ENCODE measurements at places on chromosomes 1 and 21.
A peak's percentile ranks its signal among the peaks of the same experiment; 100 is the strongest.

GRCh38 chr1:88878731-88879130, 12.6 kb downstream of the GTF2B start:
- no peak for DNase-seq

GRCh38 chr1:156421062-156421938, 52.3 kb downstream of the RHBG start:
- DNase-seq, result peak; percentile 66

- peak; percentile 74 for DNase-seq
These were observed 69.0 kb downstream of the SLC35A3 start for GRCh38 chr1:100038660-100039287.

DNA sequence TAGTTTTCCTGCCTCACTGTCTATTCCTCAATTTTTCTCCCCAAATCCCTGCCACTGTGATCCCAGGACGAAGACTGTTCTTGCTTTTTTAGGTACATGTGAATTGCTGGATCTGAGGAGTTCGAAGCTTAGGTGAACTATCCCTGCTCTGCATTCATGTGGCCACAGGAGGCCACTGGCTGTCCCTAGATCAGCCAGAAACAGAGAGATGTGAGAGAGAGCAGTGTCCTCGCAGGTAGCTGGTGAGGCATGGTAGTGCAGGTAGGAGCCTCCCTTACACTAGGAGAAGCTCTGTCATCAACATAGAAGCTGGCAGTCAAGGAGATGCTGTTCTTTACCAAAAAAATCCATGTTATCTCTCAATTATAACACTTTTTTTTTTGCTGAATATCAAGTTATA, 71.5 kb downstream of the USP24 start:
- no peak for DNase-seq

- DNase-seq, result no peak
These were observed 2.6 kb downstream of the TNFRSF9 start for GRCh38 chr1:7938070-7938469.

GRCh38 chr1:192610112-192610889, 25.6 kb upstream of the RGS13 start:
- DNase-seq, result peak; percentile 65

- DNase-seq, result no peak
These were observed 11.1 kb downstream of the BARHL2 start for GRCh38 chr1:90705956-90706355.

DNA sequence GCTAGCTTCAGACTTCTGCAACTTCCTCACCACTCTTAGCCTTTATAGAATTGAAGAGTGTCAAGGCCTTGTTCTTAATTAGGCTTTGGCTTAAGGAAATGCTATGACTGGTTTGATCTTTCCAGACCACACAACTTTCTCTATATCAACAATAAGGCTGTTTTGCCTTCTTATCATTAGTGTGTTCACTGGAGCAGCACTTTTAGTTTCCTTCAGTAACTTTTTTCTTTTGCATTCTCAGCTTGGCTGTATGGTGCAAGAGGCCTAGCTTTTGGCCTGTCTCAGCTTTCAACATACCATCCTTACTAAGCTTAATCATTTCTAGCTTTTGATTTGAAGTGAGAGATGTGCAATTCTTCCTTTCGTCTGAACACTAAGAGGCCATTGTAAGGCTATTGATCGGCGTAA, 8.6 kb downstream of the PRKACB start:
- no peak for DNase-seq

DNA sequence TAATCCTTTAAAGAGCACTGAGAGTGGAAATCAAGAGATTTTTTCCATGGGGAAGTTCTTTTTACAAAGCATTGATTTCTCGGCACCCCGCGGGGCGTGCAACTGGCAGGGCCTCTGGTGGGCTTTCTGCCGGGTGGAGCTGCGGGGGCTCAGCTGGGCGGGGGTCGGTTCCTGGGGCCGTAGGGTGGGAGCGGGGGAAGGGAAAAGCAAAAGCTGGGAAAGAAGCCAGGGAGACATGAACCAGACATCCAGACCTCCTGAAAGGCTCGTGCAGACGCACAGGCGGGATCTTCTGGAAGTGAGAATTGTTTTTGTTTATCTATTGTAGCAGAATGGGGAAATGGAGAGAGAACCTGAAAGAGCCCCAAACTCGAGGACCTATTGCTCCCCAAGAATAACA, 235.2 kb downstream of the FAM72C start:
- DNase-seq, result no peak

GRCh38 chr1:9169601-9170137, 40.8 kb upstream of the GPR157 start:
- DNase-seq, result no peak

GRCh38 chr1:201916649-201917249, 28.1 kb downstream of the SHISA4 start:
- peak; percentile 87 for DNase-seq

DNA sequence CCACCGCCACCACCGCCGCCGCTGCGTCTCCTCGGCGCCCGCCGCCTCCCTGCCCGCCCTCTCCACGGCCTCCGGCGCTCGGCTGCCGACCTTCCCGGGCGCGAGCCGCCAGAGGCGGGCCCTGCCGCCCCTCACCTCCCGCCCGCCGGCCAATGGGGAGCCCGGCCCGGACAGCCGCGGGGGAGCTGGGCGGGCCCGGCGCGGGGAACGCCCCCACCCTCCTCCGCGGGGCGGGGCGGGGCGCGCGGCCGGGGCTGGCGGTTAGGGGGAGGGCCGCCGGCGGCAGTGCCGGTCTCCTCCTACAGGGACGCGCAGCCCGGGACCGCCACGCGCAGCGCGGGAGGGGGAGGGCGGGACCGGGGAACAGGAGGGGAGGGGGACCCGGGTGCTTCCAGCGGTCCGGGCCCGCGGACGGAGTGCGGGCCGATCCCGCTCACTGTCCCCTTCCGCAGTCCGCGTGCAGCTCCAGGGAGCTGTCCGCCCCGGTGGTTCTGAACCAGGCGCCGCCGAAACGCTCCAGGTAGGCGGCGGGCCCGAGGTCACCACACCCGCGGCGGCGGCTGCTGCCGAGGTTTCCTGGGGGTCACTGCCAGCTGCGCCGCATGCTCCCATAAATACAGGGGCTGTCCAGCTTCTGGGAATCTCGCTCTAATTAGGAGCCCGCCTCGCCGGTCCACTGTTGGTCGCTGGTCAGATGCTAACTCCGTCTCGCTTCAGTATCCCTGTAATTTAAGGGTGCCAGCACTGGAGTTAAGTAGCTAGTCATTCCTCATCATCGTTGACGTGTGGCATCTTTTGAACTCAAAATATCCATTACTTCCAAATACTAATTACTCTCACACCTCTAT, at the start of gene PGBD5:
Gene PGBD5 (minus strand): TSS at position 87 of the 848 bp plus-strand sequence. CDS start 404 bp downstream, outside the sequence.
- peak; percentile 60 for DNase-seq

DNA sequence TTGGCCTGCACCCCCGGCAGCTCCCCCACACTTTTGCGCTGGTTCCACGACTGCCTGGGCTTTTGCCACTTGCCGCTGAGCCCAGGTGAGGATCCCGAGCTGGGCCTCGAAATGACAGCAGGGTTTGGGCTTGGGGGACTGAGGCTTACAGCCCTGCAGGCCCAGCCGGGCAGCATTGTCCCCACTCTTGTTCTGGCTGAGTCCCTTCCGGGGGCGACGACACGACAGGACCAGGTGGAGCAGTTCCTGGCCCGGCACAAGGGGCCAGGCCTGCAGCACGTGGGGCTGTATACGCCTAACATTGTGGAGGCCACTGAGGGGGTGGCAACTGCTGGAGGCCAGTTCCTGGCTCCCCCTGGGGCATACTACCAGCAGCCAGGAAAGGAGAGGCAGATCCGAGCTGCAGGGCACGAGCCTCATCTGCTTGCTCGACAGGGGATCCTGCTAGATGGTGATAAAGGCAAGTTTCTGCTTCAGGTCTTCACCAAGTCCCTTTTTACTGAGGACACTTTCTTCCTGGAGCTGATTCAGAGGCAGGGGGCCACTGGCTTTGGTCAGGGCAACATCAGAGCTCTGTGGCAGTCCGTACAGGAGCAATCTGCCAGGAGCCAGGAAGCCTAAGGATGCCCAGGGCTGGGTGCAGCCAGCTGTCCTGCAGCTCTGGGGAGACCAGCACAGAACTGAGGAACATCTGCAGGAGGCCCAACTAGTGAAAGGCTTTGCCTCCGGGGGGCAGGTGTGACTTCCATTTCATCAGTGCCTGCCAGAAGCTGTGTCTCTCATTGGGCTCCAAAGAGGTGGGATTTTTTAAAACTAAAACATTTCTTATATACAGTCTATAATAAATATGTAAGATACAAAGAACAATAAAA, 1.2 kb downstream of the HPDL start:
- no peak for DNase-seq

GRCh38 chr21:45469273-45470086, 64.5 kb downstream of the COL18A1 start:
- no peak for DNase-seq

DNA sequence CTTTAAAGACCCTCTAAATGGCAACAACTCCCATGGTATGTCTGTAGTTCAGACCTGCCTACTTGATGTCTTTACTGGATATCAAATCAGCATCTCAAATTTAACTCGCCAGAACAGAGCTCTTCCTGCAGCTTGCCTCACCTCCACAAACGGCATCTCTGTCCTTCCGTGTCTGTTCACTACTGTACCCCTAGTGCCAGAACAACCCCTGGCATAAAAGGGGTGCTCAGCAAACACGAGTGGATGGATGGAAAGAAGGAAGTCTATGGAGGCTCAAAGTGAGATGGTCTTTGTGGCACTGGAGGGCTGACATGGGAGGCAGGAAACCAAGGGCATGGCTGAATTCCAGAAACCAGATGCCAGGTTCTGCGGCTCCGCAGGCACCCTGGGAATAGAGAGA, 22.7 kb downstream of the MRPL37 start:
- no peak for DNase-seq

DNA sequence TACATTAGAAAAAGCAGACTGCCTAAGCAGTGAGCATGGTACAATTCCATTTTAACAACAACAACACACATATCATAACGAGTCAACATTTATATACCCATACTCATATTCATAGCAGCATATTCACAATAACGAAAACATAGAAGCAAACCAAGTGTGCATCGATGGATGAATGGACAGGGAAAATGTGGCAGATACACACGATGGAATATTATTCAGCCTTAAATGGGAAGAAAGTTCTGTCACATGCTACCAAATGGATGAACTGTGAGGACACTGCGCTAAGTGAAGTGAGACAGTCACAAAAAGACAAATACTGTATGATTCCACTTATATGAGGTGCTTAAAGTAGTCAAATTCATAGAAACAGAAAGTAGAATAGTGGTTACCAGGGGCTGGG, 9.5 kb upstream of the MAN1C1 start:
- no peak for DNase-seq

DNA sequence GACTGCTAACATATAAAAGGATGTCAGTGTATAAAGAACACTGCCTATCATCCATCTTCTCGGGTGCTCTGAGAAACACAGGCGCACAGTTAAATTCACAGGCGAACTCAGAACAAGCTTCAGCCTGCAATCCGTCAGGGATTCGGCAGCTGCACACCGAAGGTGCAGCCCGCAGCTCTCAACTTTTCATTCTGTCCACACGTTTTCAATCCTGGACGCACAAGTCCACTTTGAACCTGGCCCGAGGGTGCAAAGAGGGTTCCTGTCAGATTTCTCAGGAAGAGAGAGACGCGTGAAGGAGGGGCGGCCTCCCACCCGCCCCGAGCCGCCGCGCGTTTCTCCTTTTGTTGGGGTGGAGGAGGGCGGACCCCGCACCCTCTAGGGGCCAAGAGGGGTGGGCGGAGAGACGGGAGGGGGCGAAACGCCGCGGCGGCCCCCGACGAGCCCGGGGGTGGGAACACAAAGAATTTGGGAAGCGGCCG, 724 bp downstream of the DOCK7 start:
- DNase-seq, result peak; percentile 44

DNA sequence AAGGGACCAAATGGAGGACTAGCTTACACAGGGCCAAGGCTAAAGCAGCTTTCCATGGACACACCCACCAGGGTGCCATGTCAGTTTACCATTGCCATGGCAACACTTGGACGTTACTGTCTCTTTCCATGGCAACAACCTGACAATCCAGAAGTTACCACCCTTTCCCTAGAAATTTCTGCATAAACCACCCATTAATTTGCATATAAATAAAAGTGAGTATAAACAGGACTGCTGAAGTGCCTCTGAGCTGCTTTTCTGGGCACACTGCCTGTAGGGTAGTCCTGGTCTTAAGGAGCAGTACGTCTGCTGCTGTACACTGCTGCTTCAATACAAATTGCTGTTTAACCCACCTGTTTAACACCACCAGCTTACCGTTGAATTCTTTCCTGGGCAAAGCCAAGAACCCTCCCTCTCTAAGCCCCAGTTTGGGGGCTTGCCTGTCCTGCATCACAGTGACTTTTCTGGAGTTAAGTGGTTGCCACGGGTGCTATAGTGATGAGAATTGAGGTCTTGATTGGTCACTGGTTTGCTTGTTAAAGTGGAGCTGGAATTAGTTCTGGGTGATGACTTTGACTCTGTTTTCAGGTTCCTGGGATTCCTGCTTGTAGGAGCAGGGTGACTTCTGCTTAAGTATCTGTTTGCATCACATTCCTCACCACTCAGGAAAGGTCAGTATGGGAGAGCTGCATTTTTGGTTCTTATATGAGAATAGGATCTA, 83.2 kb downstream of the CLDN17 start:
- DNase-seq, result no peak

- peak; percentile 30 for DNase-seq
These were observed 3.6 kb downstream of the FAM89A start for GRCh38 chr1:231036416-231036815.

DNA sequence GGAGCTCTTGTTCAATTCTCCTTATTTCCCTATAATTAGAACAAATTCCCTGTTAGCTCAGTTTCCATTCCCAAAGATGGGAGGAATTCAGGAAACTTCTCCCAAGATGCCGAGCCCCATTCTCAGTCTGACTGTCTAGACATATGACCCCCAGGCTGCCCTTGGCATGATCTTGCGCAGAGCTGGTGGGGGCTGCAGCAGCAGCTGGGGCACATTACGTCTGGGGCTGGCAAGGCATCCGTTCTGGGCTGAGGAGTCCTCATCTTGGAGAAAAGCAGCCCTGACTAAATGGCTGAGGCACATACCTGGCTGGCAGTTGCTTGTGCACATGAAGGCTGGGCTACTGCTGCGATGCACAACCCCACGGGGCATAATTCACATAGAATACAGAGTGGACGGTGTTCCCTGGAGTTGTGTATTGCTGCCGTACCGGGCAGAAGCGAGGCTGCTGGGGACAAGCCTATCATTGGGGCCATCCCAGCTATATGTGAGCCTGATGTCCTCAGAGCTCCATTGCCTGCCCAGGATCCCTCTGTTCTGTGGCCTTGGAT, 36.4 kb upstream of the TRABD2B start:
- DNase-seq, result no peak

DNA sequence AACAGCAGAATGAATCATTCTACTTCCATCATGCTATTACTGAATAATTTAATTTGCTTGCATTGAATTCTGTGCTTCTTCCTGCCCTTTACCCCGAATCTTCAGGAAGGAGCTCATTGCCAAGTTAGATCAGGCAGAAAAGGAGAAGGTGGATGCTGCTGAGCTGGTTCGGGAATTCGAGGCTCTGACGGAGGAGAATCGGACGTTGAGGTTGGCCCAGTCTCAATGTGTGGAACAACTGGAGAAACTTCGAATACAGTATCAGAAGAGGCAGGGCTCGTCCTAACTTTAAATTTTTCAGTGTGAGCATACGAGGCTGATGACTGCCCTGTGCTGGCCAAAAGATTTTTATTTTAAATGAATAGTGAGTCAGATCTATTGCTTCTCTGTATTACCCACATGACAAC, 44.2 kb downstream of the MAP3K7CL start:
- peak; percentile 38 for DNase-seq

Data from fibroblast of pulmonary artery (primary cell).